ENCODE measurements at places on chromosomes 3 and 15.

- no peak for DNase-seq
Measured at GRCh38 chr3:107269136-107269535, 108.1 kb upstream of the CCDC54 start.

- DNase-seq = no peak
Measured at GRCh38 chr3:152193673-152194267, 75.0 kb upstream of the MBNL1 start.

DNA sequence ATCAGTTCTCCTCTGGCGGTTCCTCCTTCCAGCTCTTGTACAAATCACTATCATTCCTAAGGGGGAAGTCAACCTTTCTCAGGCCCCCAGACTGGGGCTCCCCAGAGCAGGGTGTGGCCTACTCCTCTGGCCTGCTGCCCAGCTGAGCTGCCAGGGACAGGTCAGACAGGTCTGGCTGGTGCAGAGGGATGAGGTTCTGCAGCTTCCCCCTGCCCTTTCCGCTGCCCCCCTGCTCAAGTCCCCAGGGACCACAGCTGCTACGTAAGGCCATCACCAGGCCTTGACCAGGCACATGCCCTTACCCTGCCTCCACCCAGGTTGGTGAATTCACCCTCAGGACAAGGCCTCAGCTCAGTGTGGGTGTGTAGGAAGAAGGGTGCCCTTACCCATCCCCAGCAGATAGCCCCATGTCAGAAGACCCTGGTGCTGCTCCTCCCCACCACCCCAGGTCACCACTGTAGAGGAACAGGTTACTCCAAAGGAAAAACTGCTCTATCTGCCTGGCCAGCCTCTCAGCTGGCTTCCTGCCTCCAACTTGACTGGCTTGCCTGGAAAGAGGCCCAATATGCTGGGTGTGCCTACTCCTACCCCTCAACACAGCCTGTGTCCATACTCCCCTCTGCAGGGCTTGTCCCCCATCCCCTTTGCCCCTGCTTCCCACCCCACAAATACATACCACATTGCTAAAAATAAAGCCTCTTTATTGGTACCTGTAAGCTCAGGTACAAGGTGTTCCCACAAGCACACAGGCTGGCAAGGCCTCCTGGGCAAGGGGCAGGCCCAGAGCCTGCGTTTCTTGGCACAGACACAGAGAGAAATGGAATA, 12.0 kb downstream of the CSRNP1 start:
- DNase-seq = no peak

- DNase-seq = no peak
Measured at GRCh38 chr3:27756877-27757276, 34.8 kb upstream of the EOMES start.

DNA sequence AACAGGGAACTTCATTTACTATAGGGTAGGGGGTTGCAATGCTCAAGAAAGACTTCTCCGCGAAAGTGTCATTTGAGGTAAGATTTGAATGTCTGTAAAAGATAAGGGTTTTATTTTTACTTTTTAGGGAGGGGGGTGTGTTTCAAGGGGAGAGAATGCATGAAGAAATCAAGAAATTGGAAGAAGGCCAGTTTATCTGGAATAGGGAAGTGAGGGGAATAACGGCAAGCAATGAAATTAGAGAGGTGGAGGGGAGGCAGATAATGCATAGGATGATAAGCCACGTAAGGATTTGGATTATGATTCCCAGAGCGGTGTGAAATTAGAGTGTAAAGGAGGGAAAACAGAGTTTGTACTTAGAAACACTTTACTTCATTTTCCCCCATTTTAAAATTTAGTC, 63.0 kb upstream of the MB21D2 start:
- no peak for DNase-seq

DNA sequence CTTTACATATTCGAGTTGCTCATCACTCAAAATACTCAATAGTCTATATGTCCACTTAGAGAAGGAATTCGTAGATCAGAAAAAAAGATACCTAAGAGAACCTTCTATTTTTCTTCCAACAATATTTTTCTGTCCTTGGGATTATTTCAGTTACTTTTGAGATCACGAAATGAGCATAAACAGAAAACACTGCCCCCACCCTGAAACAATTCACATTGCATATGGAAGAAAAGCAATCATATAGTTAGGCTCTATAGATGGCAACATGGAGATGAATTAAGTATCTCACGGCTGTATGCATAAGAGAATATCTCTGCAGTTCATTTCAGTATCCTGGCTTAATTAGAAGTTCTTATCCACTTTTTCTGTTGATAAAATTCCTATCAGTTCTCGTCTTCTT, 391.1 kb downstream of the FGF12 start:
- no peak for DNase-seq

- no peak for DNase-seq
Measured at GRCh38 chr3:160400702-160401150, 1.3 kb downstream of the SMC4 start.

All from activated effector memory CD4-positive, alpha-beta T cell treated with Interleukin-2 at 50 U/mL for 16 hours (primary cell).